ENCODE measurements at places on chromosomes 2 and 18. TPM values are rescaled to one million over a fixed set of nuclear protein-coding genes. Genes with fewer than 3 reads are reported as not detected.

GRCh38 chr2:227029426-227030105 is 134.4 kb downstream of the COL4A4 start:
- no peak overlapping the region for H3K4me3 ChIP-seq
- H3K27ac ChIP-seq: no peak overlapping the region
- H3K36me3 ChIP-seq: no peaks in the 10 kb centered on the region
- no peaks in the 10 kb centered on the region for H3K4me1 ChIP-seq
- H3K27me3 ChIP-seq: no peaks in the 10 kb centered on the region
- no peak for DNase-seq

DNA sequence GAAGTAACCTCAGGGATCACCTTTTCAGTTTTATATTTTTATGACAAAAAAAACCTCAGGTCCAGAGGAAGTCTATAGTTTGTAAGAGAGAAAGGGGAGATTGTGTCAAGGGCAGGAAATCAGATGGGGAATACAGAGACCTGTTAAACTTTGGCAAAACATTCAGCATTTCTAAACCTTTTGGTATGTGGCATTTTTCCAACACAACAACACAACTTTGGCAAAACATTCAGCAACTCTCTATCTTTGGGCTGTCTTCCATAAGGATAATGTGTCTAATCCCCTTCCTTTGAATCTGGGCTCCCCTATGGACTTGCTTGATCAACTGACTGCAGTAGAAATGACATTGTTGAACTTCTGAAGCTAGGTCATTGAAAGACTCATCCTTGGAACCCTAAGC is 220.6 kb upstream of the CCDC68 start:
- H3K4me1 ChIP-seq: no peaks in the 10 kb centered on the region
- H3K27ac ChIP-seq: no peak overlapping the region
- H3K27me3 ChIP-seq: no peaks in the 10 kb centered on the region

DNA sequence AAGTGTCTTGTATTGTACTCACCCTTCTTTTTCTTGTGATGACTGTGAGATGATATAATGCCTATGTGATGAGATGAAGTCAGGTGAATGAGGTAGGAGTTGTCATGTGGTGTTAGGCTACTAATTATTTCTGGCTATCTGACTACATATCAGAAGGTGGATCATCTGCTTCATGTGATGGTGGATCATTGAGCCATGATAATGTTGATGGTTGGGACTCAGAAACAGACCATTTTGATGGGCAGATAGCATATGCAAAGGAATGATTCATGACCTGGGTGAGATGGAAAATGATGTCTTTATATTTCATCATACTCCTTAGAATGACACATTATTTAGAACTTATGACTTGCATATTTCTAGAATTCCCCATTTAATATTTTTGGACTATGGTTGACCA is 19.5 kb downstream of the ANKRD30B start:
- no peaks in the 10 kb centered on the region for H3K4me1 ChIP-seq
- H3K27ac ChIP-seq: no peak overlapping the region
- no peaks in the 10 kb centered on the region for H3K27me3 ChIP-seq
- H3K36me3 ChIP-seq: no peaks in the 10 kb centered on the region
- H3K4me3 ChIP-seq: no peak overlapping the region

DNA sequence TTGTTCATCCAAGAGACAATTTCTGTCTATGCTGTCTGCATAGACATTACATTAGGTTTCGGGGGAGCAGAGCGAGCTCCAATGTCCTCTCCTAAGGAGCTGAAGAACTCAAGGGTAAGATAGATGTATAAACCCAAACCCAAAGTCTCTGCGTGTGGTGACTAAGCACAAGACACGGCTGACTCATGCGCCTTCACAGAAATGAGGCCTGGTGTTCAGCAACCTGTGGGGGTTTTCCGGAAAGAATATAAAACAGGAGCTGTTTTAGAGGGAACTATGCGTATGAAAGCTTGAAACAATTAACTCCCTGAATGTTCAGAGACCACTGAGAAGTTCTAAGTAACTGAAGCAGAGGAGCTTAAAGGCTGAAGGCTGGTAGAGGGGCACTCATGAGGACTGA is 154.7 kb downstream of the SOX11 start:
- no peak for DNase-seq
- H3K4me3 ChIP-seq: no peak overlapping the region
- no peak overlapping the region for H3K27ac ChIP-seq
- no peaks in the 10 kb centered on the region for H3K36me3 ChIP-seq
- no peaks in the 10 kb centered on the region for H3K27me3 ChIP-seq

GRCh38 chr2:198441246-198441645 is 636.9 kb downstream of the PLCL1 start:
- H3K4me3 ChIP-seq: no peak overlapping the region
- H3K36me3 ChIP-seq: no peaks in the 10 kb centered on the region
- DNase-seq: no peak
- H3K27ac ChIP-seq: no peak overlapping the region
- H3K27me3 ChIP-seq: no peaks in the 10 kb centered on the region

DNA sequence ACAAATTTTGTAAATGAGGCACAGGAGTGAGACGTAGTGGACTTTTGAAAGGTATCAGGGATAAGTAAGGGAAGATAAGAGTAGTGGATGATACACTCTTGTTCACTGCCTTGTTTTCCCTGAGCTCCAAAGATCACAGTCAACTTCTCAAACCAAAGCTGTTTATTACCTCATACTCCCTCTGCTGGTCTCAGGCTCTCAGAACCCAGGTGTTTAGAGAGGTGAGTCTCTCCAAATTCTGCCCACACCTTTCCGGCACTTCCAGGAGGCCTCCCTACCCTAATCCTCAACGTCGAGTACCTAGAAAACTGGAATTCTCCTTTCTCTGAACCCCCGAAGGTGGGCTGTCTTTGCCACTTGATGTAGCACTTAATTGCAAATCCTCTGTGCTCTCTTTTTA is 621.1 kb downstream of the BCL11A start:
- no peaks in the 10 kb centered on the region for H3K27me3 ChIP-seq
- H3K4me1 ChIP-seq: peaks cover 14% of the 10 kb centered on the region
- no peak overlapping the region for H3K4me3 ChIP-seq
- no peak for DNase-seq
- H3K27ac ChIP-seq: no peak overlapping the region

GRCh38 chr2:218856167-218856895 is 3.3 kb upstream of the WNT6 start:
- H3K27me3 ChIP-seq: peaks cover 95% of the 10 kb centered on the region
- no peak overlapping the region for H3K4me3 ChIP-seq
- H3K4me1 ChIP-seq: peaks cover 2% of the 10 kb centered on the region
- H3K36me3 ChIP-seq: no peaks in the 10 kb centered on the region
- DNase-seq: no peak
- H3K27ac ChIP-seq: no peak overlapping the region

The ALK gene
- 0.19 TPM for total RNA-seq

The TM4SF20 gene
- total RNA-seq: 0.09 TPM
